ENCODE measurements at places on chromosomes 7 and 10. TPM values are rescaled to one million over a fixed set of nuclear protein-coding genes. Genes with fewer than 3 reads are reported as not detected.

DNA sequence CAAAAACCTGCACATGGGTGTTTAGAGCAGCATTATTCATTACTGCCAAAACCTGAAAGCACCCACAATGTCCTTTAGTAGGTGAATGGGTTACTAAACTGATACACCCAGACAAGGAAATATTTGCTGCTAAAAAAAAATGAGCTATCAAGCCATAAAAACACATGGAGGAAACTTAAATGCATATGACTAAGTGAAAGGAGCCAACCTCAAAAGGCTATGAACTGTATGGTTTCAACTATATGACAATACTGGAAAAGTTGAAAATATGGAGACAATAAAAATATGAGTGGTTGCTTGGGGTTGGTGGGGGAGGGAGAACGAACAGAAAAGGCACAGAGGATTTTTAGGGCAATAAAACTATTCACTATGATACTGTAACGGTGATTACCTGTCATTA, 291.0 kb downstream of the TNS3 start:
- DNase-seq: no peak

- no peak for DNase-seq
Measured at GRCh38 chr10:14126697-14127440, 203.9 kb downstream of the FRMD4A start.

DNA sequence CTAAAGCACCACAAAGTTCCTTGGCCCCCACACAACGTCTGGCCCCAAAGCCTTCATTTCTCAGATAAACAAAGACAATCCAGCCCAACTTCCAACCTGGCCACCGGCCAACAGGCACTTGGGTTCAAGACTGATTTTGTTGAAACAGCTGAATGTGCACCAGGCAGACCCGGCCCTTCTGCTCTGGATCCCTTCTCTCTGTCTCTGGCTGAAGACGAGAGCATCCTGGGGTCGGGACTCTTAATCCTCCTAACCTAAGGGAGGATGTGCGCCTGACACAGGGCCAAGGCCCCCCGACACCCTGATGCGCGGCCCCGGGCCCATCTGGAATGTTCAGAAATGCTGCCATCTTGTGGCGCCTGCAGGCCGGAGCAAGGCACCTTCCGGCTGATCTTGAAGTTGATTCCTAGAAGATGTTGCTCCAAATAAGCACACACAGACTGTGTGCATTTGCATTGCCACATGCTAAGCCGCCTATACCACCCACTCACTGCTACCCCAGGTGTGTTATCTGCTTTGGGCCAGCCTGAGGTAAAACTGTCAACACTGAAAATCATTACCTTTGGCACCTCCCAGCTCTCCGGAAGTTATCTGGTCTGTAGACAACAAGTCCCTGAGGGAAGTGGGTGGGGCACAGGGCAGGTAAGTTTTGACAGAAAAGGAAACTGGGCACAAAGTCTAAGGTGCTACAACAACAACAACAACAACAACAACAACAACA, 98.4 kb upstream of the HABP2 start:
- DNase-seq: no peak

DNA sequence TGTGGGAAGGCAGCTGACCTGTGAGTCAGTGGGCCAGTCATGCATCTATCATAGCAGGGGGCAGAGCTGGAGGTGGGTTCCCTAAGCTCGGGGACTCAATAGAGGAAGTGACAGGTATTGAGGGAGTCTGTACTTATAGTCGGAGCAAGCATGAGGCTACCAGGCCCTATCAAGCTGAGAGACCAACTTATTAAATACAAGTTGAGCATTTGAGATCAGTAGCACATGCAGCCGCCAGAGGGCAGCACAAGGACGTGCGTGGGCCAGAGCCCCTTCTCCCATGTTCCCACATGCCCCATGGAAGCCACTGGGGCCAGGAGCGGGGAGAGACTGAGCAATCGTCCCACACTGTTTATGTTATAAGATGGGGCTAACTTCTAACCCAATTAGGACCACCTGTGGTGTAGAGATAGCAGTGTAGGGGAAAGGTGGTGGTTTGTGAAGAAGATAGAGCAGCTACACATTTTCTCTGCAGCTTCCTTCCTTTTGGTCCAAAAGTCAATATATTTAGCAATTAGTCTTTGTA, 13.0 kb upstream of the STK31 start:
- no peak for DNase-seq

- no peak for DNase-seq
Measured at GRCh38 chr7:30412782-30413504, 65.6 kb downstream of the NOD1 start.

GRCh38 chr10:102752266-102752930, 8.7 kb downstream of the WBP1L start:
- DNase-seq: no peak

DNA sequence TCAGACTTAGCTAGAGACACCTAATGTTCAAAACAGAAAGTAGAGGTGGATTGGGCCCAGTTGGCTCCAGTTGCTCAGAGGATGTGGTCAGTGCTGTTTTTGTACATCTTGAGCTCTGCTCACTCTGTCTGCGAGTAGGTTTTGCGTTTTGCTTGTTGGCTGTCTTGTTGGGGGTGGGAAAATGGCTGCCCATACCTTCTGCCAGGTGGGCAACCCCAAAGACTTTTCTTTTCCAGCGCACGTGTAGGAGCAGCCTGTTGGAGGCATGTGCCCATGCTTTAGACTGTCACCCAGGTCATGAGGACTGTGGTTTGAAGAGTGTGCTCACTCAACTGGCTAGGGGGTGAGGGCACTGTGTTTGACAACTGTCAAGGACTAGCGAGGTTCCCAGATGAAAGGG, 73.9 kb downstream of the KAT6B start:
- peak; percentile 68 for DNase-seq

GRCh38 chr7:139829025-139829774, at the start of gene TBXAS1:
TSS of gene TBXAS1 (plus strand) at chr7:139829264. CDS start at chr7:139829391, 127 bp downstream.
- peak; percentile 70 for DNase-seq

- peak; percentile 70 for DNase-seq
Measured at GRCh38 chr10:62433181-62433692, 59.1 kb downstream of the ZNF365 start.

DNA sequence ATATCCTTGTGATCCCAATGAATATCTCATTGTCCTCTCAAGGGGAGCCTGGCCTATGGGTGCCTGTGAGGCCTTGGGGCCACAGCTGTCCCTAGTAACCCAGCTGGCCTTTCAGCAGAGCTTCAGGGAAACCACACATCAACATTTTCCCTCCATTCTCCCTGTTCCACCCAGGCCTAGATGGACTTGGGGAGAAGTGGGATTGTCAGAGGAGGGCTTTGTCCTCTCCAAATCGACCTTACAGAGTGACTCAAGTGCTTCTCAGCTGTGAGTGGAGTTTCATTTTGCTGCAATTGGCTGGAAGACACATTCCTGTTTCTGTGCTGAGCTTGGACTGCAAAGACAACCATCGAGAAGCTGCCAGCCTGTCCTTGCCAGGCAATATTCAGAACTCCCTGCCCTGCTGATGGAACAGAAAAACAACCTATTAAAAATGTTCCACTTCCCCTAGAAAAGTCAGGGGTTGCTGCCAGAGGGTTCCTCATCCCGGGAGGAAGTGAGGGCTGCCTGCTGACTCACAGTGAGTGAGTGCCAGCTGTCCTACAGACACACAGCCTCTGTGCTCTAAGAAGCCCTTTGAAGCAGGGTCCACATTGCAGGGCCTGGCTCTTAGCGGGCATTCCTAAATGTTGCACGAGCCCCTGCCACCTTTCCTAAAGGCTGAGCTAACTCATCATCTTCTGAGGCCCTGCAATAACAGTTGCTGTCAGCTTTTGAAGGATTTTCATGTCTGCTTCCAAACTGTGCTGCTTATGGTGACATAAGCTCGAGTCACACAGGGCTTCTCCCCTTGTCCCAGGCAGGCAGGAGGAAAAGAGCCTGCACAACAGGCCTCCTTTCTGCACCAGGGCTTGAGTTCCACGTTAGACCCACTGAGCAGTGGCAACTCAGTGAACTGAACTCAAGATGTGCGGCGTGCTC, 20.5 kb downstream of the STRA8 start:
- DNase-seq: no peak

- DNase-seq: no peak
Measured at GRCh38 chr7:116683786-116684185, 11.8 kb downstream of the MET start.

DNA sequence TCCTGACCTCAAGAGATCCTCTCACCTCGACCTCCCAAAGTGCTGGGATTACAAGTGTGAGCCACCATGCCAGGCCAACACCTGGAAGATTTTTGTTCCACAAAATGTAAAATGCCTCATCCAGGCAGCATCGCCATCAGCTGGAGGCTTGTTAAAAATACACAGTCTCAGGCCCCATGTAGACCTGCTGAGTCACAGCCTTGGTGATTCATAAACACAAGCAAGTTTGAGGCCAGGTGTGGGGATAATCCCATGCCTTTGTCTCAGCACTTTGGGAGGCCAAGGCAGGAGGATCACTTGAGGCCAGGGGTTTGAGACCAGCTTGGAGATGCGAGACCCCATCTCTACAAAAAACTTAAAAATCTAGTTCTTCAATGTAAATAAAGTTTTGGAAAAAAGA, 49.1 kb upstream of the FOXK1 start:
- DNase-seq: peak; percentile 5

DNA sequence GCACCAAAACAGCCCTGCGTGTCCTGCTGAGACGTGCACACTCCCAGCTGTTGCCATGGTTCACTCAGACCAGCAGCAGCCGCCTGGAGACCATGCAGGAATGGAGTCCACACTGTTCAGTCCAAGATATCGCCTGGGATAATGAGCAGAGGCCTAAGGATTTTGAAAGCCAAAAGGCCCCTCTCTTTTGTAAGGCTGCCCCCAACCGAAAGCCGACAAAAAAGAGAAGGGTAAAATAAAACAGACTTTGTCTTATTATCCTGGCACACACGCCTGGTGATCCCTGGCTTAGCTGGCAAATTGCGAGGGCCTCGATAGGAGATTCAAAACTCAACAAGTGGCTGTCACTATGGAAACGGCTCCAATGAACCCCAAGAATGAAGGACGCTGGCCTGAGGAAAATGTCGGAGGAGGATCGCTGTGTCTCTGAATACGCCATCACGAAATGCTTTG, 263.6 kb downstream of the SKIDA1 start:
- DNase-seq: no peak

DNA sequence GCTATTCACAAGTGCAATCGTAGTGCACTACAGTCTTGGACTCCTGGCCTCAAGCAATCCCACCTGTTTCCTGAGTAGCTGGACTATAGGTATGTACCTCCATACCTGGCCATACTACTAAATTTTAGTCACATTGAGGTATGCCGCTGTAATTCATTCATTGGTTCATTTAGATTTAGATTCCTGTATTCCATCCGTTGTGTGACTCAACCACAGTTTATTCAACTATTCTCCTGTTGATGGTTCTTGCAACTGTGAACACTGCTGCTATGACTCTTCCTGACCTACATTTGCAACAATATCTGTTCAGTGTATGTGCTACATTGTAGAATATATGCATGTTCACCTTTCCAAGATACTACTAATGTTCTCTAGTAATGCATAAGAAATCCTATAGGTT, 8.0 kb upstream of the ZCCHC24 start:
- no peak for DNase-seq

- no peak for DNase-seq
Measured at GRCh38 chr10:43904301-43904700, 255.6 kb upstream of the ZNF32 start.

DNA sequence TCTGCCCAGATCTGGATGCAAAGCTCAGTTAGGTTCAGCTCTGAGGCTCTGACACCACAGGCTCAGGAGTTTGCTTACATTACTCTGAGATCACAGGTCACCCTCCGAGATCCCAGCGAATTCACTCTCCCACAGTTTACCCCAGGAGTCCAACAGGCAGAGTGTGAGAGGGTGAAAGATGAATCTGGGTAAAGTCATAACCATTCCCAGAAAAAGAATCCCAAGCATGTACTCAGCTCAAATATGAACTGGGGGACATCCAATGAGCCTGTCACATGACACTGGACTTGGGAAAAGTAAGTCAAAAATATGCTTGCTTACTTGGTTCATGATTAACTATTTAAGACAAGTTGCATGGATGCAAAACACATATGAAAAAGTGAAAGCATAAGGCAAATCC, 110.3 kb upstream of the ARID5B start:
- DNase-seq: no peak

DNA sequence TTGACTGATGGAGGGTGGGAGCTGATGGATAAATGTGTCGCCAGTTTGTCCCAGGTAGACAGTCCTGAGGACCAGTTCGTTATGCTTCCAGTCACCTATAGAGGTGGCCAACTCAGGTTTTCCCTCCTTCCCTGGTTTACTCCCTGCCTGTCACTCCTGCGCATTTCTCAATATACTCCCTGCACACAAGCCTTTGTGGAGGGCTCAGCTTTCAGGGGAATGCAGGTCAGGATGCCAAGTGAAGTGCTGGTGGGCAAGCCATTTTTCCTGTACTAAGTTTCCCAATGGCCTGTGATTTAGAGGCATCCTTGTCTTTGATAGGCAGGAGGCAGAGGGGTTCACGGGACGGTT, 473.5 kb upstream of the ZMIZ1 start:
- no peak for DNase-seq

DNA sequence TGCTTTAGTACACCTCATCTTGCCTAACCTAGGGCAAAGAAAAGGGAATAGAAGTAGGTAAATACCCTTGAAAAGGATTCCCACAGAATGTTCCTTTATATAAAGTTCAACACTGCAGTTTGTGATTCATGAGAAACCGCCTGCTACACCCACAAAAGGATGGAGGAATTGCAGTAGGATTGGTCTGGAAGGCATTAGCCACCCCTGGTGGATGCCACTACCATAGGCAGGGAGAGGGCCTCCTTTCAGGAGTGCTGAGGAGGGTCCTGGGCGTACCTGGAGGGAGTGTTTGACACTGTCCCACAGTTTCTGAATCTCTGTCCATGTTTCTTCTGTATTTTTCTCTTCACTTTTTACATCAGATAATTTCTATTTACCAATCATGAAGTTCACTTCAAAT, 221.8 kb upstream of the TMEM72 start:
- DNase-seq: no peak

DNA sequence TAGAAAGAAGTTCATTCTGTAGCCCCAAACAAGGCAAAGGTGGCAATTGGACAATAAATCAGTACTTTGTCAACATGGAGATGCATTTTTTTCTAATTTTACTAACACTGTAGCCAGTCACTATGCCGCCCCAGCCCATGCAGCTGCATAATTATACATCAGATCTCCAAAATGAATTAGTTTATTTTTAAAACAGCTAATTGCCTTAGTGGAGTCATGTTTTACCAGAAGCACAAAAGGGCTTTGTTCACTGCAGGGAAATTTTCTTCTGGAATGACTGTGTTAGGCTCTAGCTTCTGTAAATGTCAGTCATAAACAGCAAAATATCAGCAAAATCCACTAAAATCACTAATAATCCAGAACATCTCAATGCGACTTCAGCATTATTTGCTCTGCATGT, 20.1 kb upstream of the HDAC9 start:
- no peak for DNase-seq

- DNase-seq: no peak
Measured at GRCh38 chr10:51300617-51301304, 226.5 kb downstream of the PRKG1 start.

GRCh38 chr10:26365681-26366358, 72.3 kb upstream of the APBB1IP start:
- no peak for DNase-seq

- DNase-seq: no peak
Measured at GRCh38 chr7:140640727-140641523, at the start of gene DENND2A. TSS of gene DENND2A (minus strand) at chr7:140640813. CDS start at chr7:140602397, 38,416 bp downstream.

- no peak for DNase-seq
Measured at GRCh38 chr7:100811480-100811879, 15.8 kb downstream of the EPHB4 start.

AGAP9 gene
- 5.1 TPM for total RNA-seq

GOLGA7B gene
- total RNA-seq: 1.8 TPM

ANKRD1 gene
- not detected for total RNA-seq

WIPF3 gene
- total RNA-seq: not detected

PIP gene
- total RNA-seq: not detected

TUBAL3 gene
- total RNA-seq: 0.19 TPM

PCLO gene
- not detected for total RNA-seq

DOCK1 gene
- total RNA-seq: 1.3 TPM
